ENCODE measurements at places on chromosomes 4 and X. TPM values are rescaled to one million over a fixed set of nuclear protein-coding genes. Genes with fewer than 3 reads are reported as not detected.

Gene UCP1
- not detected for total RNA-seq

Gene CABS1
- total RNA-seq, result not detected

Gene SPP1
- 3.1 TPM for total RNA-seq

Gene FAM47E
- total RNA-seq, result 0.20 TPM

Gene MOSPD2
- total RNA-seq, result 25.1 TPM

Gene CNGA1
- not detected for total RNA-seq

- peak; percentile 20 for DNase-seq
Observed at GRCh38 chr4:75895744-75896314, 6.4 kb downstream of the PPEF2 start.

GRCh38 chrX:1242891-1243402 lies 25.7 kb upstream of the CSF2RA start:
- peak; percentile 28 for DNase-seq

DNA sequence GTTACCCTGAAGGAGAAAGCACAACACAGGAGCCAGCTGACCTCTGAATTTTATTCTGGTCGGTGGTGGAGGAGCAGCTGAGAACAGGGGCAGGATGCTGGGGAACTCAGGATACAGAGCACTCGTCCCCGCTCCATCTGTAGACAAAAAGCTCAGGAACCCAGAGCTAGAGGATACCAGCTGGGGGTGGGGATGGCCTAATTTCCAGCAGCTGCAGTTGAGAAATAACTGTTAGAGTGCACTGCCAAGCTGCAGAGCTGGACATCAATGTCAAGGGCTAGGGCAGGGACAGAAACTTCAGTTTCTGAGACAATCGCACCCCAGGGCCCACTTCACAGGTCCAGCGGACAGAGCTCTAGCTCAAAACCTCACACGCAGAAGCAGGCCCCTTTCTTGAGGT lies 122.1 kb upstream of the GUCY1A1 start:
- DNase-seq, result no peak

DNA sequence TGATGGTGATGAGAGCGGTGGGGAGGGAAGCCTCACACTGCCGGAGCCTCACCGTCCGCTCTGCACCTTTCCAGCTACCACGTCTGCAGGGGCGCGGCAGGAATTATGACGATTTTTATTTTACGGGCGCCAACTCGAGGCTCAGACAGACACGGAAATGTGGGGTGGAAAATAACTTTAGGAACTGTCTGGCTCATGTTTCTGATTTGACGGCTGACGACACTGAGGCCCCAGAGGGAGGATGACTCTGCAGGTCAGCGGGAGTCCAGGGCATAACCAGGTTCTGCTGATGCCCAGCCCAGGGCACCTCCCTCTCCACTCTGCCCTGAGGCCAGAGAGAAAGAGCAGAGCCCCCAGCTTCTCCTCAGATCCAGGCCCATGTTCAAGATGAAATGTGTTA lies 43.9 kb downstream of the C4orf50 start:
- no peak for DNase-seq

DNA sequence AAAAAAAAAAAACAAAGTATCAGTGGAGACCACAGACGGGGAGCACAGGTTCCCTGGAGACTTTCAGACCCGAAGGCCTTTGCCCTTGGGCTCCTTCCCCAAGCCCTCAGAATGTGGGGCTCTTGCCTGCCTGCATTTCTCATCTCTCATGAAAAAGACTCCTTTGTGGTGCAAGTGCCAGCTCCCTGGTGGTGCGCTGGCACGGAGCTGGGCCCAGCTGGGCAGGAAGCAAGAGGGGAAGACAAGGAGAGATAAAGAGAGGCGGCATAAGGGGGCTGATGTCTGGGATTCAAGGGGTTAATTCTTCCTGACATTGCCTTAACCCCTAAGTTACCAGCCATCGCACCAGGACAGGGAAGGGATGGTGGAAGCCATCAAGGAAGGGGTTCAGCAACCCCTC lies 21.8 kb downstream of the NLGN3 start:
- DNase-seq, result no peak

All from RPMI7951 (cell line).